ENCODE measurements at places on chromosomes 6 and 20.

- DNase-seq, result no peak
Observed at GRCh38 chr20:32966881-32967781, 37.1 kb downstream of the SUN5 start.

DNA sequence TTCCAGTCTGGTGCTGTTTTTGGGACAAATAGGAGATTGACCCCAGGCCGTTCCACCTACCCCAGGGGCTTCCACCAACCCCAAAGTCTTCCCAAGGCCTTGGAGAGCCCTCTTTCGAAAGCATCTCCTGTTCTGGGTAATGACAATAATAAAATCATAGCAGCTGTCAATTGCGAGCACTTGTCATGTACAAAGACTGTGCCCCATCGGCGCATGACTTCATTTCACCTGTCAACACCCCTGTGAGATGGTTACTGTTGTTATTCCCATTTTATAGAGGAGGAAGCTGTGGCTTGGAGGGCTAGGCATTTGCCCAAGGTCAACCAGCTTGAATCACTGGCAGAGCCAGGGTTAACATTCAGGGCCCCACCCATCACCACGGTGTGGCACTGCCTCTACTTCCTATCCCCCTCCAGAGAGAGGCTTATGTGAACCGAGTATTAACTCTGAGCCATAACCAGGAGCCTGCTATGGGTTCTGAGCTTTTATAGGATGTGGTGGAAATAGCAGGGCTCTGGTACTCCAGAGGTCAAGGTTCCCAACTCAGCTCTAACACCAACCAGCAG is 51.2 kb downstream of the HNF4A start:
- no peak for DNase-seq

- no peak for DNase-seq
Observed at GRCh38 chr6:154974485-154975149, 20.5 kb upstream of the TIAM2 start.

DNA sequence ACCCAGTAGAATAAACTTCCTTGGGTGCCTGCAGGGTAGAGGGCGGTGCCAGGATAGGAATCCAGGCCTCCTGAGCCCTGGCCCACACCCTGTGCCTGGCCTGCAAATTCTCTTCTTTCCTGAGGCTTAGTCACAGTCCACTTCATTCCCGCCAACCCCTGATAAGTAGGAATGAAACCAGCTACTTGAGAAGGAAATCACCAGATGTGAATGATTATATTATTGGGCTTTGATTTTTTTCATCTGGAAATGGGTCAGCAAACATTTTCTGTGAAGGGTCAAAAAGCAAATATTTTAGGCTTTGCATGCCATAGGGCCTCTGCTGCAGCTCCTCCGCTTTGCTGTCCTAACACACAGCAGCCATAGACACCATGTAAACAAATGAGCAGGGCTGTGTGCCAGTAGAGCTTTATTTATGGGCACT is 50.2 kb downstream of the STK35 start:
- DNase-seq, result no peak

DNA sequence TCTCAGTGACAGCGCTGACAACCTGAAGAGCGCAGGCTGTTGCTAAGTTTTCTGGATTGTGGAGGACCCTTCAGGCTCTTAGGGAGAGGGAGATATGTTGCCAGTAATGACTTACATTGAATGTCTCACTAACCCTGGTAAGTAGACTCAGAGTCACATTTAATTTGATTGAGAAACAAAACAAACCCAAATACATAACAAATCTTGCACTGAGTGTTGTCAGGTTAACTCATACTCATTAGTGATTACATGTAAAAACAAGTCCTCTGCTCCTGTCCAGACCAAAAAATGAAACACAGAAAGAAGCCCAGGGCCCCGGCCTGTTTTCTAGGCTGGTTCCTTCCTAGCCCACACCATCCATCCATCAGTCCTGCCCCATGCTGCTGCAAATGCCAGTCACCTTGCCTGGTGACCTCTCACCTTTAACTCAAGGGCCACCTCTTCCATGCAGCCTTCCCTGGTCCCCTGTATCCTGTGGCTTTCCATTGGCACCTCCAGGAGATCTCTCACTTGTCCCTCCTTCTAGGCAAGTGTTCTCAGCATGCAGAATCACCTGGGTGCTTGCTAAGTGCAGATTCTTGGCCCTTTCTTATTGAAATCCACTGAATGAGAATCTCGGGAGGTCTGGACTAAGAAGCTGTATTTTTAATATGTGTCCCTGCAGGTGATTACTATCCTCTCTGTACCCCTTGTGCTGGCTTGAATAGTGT is 34.7 kb upstream of the ERVFRD-1 start:
- DNase-seq, result no peak

GRCh38 chr20:17808357-17808756 is 108.6 kb downstream of the BANF2 start:
- DNase-seq, result peak; percentile 79

DNA sequence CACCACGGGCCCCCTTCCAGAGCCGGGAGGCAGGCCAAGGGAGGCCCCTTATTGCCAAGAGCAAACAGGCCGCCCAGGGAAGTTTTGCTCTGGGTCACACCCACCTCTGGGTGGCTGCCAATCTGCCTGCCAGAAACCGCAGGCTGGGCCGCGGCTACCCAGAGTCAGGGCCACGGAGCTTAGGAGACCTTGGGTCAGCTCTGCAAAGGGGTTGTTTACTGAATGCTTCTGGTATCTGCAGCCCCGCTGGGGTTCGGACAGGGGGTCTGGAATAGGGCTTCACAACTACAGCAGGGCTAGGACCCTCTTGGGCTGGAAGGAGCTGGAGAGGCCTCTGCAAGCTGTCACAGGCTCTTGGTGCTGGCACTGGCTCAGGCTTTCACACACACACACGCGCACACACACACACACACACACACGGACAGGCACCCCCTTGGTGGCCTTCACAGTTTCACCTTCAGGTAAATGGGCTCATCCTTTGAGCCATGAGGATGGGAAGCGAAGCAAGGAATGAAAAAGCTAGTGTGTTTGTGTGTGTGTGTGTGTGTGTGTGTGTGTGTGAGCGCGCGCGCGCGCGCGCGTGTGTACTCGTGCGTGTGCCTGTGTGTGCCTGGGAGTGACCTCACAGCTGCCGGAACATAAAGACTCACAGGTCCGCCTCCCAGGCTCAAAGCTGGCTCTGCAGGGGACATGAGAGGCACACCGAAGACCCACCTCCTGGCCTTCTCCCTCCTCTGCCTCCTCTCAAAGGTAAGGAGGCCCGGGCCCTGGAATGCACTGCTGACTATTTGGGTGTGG is at the start of gene CCN5:
Gene CCN5, plus strand, starts transcription at position 669 of the 798 bp plus-strand sequence. Its CDS starts 22 bp downstream, at position 691.
- peak; percentile 63 for DNase-seq

DNA sequence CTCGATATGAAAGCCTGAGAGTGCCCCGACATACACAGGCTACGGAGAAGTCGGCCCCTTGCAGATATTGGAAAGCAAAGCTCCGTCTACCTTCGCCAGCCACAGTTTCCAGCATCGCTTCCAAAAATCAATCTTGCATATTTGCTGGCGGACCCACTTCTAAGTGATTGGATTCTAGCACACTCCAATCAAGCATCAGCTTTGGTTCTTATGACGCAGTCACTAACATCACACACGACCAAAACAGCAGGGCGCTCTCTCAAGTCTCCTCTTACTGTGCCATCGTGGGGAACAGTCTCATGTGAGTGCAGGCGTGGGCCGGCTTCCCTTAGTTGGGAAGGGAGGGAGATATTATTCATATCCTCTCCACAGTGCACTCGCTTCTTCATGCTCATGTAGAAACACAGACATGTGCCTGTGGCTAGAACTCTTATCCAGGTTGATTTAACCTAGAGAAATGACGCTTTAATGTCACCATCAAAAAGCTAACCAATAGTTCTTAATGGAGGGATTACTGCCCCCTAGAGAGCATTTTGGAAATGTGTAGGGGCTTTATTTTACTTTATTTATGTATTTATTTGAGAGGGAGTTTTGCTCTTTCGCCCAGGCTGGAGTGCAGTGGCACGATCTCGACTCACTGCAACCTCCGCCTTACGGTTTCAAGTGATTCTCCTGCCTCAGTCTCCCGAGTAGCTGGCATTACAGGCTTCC is 229.8 kb downstream of the SOD2 start:
- no peak for DNase-seq
